NCI-H1694 treated with DMSO at 0.1 percent for 48 hours (cell line): ENCODE measurements at places on chromosomes 5 and 9.

DNA sequence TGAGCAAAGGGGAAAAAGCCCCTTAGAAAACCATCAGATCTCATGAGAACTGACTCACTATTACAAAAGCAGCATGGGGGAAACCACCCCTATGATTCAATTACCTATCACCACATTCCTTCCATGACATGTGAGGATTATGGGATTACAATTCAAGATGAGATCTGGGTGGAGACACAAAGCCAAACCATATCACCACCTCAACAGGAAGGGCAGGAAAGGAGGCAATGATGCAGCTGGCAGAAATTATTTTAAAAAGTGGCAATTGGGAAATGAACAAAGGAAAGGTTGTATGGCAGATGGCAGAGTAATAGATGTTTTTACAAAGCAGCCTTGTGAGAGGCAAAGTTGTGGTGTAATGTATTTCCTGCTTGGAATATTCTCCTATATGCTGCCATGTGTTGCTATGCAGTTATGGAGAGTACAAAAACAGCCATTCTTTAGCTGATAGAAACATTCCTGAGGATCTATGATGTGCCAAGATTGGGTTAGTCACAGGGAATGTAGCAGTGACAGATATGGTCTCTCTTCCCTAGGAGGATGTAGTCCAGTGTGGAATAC lies 138.8 kb downstream of the SMC2 start:
- DNase-seq: no peak

GRCh38 chr5:10854506-10855277 lies 93.7 kb upstream of the DAP start:
- no peak for DNase-seq

- DNase-seq: no peak
Measured at GRCh38 chr5:158910782-158911692, 188.7 kb downstream of the EBF1 start.

DNA sequence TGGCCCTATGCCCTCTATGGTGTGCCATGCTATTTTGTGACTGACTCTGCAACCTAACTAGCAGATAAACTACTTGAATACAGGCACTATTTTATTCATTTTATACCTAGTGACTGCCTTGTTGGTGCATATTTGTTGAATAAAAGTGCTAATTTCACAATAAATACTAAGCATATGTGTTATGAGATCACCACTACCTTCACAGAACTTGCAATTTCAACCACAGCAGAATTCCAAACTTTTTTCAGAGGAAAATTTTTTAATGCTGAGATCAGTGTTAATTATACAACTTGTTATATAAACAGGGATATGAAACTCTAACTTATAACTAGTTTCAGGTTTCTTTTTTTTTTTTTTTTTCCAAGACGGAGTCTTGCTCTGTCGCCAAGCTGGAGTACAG lies 94.8 kb downstream of the NR3C1 start:
- DNase-seq: no peak

DNA sequence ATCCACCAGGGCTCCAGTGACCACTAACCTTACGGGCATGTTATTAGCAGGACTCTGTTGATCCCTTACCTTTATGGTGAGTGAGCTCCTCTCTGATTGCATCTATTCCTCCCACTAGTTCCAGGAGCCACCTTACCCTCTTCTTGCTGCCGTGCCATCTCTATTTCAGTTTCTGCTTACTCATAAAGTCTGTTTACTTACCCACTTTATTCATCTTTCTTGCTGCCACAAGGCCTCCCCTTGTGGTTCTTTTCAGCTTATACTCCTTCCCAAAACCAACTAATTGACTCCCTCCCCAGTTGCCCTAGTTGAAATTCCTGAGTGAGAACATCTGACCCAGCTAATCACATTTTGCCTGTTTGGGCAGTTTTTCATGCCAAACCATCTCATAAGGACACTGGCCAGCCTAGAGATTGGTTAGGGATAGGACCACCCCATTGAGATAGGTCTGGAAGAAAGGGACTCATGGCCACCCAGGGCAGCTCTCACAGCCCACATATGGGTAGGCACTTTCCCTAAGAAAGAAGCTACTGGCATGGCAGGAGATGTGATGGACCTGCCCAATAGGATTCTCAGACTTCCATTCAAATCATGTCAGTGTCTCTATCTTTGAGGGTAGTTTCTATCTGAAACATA lies 412.7 kb downstream of the EFNA5 start:
- no peak for DNase-seq

DNA sequence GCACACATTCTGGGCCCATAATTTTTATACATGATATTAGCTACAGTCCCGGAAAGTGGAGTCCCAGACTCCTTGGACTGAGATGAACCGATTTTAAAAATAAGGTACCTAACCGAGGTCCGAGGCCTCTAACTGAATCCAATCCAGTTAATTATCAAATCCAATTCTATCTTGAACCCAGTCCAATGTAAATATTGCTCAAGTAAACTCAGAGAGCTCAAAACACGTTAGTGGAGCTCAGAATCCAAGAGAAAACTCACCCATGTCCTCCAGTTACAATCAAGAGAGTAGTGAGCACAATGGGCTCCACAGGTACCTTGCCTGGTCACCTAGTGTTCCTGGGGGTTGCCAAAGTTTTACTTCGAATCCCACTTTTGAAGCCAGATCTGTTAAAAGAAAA lies 37.9 kb upstream of the DIRAS2 start:
- DNase-seq: no peak

GRCh38 chr5:126234563-126235195 lies 188.5 kb upstream of the GRAMD2B start:
- peak; percentile 61 for DNase-seq

- DNase-seq: no peak
Measured at GRCh38 chr5:31209334-31209733, 15.8 kb downstream of the CDH6 start.
